ENCODE measurements at places on chromosomes 16 and 17. TPM values are rescaled to one million over a fixed set of nuclear protein-coding genes. Genes with fewer than 3 reads are reported as not detected.

The CKLF gene
- 15.1 TPM for total RNA-seq

The PSMB10 gene
- total RNA-seq: 33.8 TPM

The CCL14 gene
- total RNA-seq: 6.5 TPM

The TCAP gene
- total RNA-seq: 3.6 TPM

The NPIPB9 gene
- 0.35 TPM for total RNA-seq

The KRT24 gene
- 1.1 TPM for total RNA-seq

The TMEM106A gene
- total RNA-seq: 13.5 TPM

The SEPTIN12 gene
- total RNA-seq: not detected

The FBXW10 gene
- total RNA-seq: not detected

The OR1F1 gene
- not detected for total RNA-seq

The KCNH4 gene
- total RNA-seq: not detected

The EFCAB5 gene
- 2.8 TPM for total RNA-seq

The PRKAR1A gene
- total RNA-seq: 339 TPM

Data from gastroesophageal sphincter (tissue), 4 donors.